Panc1 (cell line): ENCODE measurements at places on chromosomes 12 and 14. TPM values are rescaled to one million over a fixed set of nuclear protein-coding genes. Genes with fewer than 3 reads are reported as not detected.

The OR4E2 gene
- not detected for total RNA-seq

- H3K27ac ChIP-seq, result no peak overlapping the region
- H3K4me3 ChIP-seq, result no peak overlapping the region
- peaks cover 37% of the 10 kb centered on the region for H3K36me3 ChIP-seq
- H3K4me1 ChIP-seq, result no peaks in the 10 kb centered on the region
- no peaks in the 10 kb centered on the region for H3K27me3 ChIP-seq
These were observed 25.4 kb downstream of the PPP4R3A start for GRCh38 chr14:91484744-91485143.

DNA sequence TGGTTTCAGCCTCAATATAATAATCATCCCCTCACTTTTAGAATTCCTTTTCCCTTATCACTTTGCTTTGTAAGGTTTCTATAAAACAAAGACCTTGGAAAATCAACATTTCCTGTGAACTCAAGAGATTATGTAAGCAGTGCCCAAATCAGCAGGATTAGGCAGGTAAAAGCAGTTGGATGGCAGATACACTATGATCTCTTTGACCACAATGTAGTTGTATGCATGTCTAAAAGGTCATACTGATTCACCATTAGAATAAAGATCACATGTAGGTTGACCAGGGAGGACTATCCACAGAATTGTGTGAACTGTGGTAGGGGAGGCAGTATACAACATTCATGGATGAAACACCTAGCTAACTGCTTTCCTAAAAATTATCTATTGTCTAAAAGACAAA lies 57.5 kb downstream of the DENND5B start:
- peaks cover 4% of the 10 kb centered on the region; the same call in 1 of the 2 replicates for H3K4me1 ChIP-seq
- no peaks in the 10 kb centered on the region for H3K27me3 ChIP-seq
- DNase-seq, result no peak

DNA sequence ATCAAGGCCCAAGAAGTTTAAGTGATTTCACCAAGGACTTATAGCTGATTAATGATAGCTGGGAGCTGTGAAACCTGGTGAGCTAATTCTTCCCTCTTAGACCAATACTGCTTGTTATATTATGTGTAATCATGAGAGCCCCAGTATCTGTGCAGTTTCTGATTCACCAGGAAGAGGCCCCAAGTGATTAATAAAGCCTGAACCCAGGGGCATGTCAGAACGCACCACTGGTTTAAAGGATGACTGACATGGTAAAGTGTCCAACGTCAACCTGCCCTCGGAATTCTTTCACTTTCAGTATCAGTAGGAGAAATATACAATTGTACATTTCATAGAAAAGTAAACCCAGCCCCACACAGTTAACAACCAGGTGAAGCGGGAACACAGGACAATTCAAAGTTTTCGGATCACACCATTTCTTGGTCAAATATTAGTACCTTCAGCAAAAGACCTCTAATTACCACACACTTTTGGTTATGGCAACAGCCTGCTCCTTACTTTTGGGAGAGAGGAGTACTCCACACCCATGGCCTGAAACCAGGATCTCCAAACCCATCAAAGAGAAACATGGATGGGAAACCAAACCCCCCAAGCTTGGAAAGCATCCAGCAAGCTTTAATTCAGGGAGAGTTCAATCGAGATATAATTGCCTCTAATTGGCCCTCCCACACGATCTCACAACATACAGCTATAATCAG lies 28.5 kb downstream of the TMCC3 start:
- DNase-seq, result no peak
- H3K4me1 ChIP-seq, result no peaks in the 10 kb centered on the region; the same call in 1 of the 2 replicates
- peak overlapping the region; percentile 11 for H3K4me3 ChIP-seq
- peaks cover 3% of the 10 kb centered on the region; the same call in 1 of the 2 replicates for H3K27me3 ChIP-seq
- no peaks in the 10 kb centered on the region for H3K36me3 ChIP-seq
- peak overlapping the region; percentile 19; the same call in 1 of the 2 replicates for H3K27ac ChIP-seq
